Occipital lobe (tissue), 3 donors: ENCODE measurements at places on chromosomes 11 and 22. TPM values are rescaled to one million over a fixed set of nuclear protein-coding genes. Genes with fewer than 3 reads are reported as not detected.

The CNGA4 gene
- total RNA-seq: 0.31 TPM

DNA sequence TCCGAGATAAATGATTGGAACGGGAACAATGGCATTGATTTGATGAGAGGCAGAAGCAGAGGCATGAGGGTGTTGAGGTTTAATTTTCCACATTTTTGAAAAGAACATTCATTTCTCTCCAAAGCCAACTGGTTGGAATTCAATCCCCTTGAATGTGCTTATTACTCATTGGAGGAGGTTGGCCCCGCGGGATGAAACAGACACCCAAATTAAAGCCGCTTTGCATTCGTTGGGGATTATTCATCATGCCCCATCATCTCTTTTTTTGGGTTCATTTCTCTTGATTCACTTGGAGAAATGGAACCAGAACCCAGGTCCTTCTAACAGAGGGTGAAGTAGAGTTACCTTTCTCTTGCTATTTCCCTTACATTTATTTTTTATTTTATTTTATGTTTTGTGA lies 47.6 kb upstream of the PARVG start:
- DNase-seq: no peak

The OR51B5 gene
- total RNA-seq: 0.47 TPM

The TTC9C gene
- 23.7 TPM for total RNA-seq

DNA sequence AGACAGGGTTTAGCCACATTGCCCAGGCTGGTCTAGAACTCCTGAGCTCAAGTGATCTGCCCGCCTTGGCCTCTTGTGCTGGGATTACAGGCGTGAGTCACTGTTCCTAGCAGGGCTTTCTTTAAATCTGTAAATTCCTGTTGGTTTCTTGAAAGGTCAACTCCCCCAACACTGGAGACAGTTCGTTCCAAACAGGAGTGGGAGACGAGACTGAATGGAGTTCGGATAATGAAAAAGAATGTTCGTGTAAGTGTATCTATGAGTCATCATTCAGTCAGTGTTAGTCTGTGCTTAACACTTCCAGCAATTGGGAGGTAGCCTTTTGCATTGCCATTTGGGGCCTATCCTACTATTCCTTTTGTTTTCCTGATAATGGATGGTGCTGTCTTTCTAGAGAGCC lies 10.0 kb upstream of the BACE1-AS start:
- no peak for DNase-seq

DNA sequence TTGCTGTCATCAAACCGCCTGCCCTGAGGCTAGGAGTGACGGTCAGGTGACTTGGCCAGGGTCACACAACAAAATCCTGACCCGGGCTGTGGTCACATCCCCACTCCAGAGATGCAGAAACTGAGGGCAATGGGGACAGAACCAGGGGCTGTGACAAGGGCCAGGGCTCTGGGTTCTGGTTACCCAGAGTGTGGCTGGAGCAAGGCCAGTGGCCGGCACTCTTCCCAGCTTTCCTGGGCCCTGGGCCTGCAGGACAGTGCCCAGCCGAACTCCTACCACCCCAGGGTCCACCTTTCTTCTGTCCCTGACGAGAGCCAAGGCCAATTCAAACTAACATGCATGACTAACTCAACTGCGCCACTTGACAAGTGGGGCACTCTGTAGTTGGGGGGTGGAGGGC lies 35.9 kb downstream of the ARVCF start:
- DNase-seq: no peak

GRCh38 chr11:92141159-92141558 lies 83.5 kb upstream of the FAT3 start:
- DNase-seq: no peak

The TUB gene
- 88.3 TPM for total RNA-seq

- no peak for DNase-seq
Observed at GRCh38 chr11:58024601-58025091, 965 bp downstream of the OR9Q1 start.

DNA sequence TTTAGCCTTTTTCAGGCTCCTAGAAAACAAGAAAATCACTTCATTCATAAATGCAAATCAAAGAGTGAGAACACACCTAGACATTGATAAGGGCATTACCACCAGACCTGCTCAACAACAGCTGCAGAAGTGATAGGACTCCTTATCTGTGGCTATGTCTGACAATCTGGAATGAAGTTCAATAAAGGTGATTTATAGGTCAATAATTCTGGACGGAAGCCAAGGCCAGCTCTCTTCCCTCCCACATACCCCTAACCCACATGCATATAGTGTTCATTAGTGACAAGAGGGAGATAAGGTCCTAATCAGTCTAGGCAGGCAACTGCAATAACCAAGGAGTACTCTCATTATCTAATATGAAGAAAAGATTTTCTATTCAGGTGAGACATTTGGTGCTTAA lies 111.3 kb downstream of the ETS1 start:
- DNase-seq: no peak

DNA sequence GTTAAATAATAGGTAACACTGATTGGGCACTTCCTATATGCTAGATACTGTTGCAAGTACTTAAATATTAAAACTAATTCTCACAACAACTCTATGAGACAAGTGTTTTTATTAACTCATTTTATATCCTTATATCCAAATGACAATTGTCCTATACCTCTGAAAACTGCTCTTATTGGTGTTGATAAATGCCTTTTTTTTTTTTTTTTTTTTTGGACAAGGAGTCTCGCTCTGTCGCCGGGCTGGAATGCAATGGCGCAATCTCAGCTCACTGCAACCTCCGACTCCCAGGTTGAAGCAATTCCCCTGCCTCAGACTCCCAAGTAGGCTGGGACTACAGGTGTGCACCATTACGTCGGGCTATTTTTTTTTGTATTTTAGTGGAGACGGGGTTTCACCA lies 41.6 kb downstream of the MRTFA start:
- no peak for DNase-seq

The LDHAL6A gene
- total RNA-seq: 0.62 TPM

DNA sequence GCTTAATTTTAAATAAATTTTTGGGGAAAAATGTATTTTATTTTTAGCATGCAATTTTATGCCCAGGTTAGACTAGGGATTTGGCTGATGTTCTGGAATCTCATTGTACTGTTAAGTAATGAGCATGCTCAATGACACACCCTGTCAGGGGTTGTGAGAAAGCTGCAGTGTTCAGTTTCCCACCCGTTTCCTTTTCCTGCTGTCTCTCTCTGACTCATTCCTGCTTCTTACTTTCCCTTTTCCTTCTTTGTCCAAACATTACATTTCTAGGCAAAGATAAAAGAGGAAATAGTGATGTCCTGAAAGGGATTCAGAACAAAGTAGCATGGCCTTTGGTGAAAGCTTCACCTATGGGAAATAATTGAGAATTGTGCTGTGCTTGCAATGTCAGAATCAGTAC lies 22.7 kb downstream of the OOSP3 start:
- DNase-seq: no peak

The PHLDA2 gene
- not detected for total RNA-seq
